ENCODE measurements at places on chromosomes 16 and 17.

DNA sequence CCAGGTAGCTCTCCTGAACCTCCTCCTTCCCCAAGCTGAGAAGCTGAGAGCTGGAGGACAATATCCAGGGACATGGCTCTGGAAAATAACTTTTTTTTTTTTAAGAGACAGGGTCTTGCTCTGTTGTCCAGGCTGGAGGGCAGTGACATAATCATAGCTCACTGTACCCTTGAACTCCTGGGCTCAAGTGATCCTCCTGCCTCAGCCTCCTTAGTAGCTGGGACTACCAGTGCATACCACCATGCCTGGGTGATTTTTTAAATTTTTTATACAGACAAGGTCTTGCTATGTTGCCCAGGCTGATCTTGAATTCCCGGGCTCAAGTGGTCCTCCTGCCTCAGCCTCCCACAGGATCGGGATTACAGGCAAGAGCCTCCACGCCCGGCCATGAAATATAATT, 6.2 kb downstream of the SLC46A1 start:
- DNase-seq = no peak

DNA sequence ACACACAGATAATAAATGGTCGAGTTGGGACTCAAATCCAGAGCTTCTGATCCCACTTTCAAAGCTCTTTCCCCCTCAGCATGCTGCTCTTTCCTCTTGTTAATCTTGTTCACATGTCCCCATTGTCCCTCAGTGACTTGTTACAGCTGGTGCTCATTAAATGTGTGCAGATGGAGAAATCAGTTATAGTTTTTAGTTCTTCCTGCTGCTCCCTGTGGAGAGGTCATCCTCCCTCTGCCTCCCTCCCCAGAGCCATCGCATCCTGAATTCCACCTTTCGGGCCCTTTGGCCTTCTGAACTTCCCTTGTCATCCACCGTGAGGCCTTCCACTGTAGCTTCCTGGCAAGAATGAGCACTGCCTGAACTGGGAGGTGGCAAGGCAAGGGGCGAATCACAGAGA, 179.6 kb downstream of the WSCD1 start:
- no peak for DNase-seq

GRCh38 chr17:78986048-78986648, 6.4 kb upstream of the LGALS3BP start:
- DNase-seq = no peak

GRCh38 chr16:85557083-85557970, 55.8 kb upstream of the GSE1 start:
- DNase-seq = no peak

DNA sequence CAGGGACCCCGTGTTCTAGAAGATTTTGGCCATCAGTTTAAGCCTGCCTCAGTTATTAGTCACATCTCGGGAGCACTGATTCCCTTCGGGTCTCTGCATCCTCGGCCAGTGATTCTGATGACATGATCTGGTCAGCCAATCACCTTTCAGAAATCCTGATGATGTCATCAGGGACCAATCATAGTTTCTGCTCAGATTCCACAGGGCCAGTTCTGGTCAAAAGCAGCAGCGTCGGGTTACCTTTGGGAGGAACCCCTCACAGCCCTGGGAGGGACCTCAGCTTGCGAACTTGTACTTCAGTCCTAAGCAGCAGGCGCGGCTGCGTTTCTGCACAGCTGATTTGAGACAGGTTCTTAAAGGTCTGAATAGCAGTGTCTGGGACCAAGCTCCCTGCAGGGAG, 13.9 kb downstream of the KDM8 start:
- DNase-seq = no peak

GRCh38 chr16:57824888-57825287, 22.6 kb upstream of the KIFC3 start:
- DNase-seq = no peak

GRCh38 chr16:87570938-87571867, 31.1 kb upstream of the JPH3 start:
- no peak for DNase-seq

DNA sequence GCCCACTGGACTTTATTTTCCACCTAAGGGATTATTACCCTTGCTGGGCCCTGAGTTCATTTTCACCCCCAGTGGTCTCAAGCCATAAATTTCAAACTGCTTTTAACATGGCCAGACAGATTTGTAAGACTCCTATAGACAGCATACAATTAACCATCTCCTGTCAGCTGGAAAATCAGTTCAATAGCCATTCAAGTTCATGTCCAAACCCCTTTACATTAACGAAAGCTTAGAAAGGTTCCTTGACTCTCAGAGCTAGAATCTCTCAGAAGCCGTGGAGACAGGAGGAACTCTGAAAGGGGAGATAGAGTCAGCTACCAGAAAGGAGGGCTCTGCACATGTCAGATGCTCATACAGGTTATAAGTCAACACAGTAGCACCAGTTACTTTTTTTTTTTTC, 23.3 kb downstream of the SOX9 start:
- DNase-seq = no peak

DNA sequence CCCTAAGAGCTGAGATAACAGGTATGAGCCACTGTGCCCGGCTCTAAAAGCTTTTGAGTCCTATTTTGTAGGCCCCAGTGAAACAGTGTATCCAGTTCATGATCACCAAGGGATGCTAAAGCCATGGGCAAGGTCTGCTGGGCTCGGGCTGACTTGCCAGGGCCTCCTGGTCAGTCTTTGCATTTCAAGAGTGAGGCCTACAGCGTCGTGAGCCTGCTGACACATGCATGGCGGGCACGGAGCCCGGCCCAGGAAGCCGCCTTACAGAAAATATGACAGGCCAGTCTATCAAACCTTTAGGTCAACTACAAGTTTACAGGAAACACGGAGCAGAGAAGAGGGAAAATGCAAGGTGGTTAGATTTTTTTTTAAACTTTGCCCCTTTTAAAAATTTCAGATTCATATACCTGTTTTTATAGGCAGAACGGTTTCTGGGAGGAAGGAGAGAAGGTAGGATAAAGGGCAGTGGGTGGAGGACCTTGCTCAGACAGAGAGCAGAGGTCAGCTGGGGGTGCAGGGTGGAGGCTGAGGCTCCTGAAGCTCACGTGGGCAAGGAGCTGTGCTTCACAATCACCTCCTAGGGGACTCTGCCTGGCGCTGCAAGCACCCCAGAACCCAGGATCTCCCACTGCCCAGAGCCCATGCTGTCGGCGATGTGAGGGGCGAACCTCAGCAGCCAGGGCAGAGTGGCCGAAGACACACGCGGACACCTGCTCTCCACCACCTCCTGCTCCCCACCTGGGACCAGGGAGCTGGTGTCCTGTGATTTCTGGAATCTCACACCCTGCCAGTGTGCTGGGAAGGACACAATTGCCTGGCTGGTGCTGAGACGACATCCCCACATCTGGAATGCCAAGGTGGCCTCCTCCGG, 21.3 kb downstream of the C16orf95 start:
- no peak for DNase-seq

GRCh38 chr17:48995304-48995973, 1.7 kb upstream of the IGF2BP1 start:
- DNase-seq = peak; percentile 34

DNA sequence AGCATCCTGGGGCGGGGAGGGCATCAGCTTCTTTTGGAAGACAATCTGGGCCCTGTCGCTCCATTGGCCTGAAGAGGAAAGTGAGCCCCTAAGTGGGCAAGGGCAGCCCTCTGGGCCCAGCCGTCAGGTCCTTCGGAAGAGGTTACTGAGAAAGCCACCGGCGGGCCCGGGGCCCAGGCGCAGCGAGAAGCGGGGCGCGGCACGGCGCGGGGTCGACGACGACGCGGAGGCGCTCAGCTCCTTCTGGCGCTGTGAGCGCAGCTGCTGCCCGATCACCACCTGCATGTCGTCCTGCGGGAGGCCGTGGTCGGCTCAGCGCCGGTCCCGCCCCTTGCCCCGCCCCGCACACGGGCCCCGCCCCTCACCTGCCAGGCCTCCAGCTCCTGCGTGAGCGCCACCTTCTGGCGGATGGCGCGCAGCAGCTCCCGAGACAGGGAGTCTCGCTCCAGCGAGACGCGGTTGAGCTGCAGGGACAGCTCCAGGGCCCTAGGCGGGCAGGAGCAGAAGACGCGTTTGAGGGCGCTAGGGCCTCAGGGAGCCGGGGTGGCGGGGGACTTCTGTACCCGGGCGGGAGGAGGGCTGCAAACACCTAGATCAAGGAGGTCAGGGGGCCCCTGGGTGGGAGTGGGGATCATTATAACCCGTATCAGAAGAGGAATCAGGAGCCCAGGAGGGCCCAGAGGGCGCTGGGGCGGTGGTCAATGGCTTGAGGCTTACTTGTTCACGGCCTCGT, 4.3 kb downstream of the THOC6 start:
- no peak for DNase-seq

DNA sequence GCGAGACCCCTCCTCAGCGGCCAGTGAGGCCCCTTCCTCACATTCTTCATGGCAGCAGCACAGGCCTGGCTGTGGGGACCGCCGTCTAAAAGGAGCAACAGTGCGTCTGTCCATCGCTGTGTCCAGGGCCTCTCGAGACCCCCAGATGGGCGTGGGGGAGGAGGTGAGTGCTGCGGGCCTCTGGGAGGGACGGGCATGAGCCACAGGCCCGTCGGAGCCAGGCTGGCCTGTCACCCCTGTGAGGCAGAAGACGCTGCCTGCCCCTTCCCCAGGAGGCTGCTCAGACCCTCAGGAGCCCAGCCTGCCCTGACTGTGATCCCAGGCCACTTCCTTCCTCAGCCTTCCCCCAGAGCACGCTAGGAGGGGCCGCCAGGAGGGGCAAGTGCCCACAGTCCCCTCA, 2.1 kb upstream of the PYCR1 start:
- DNase-seq = no peak

DNA sequence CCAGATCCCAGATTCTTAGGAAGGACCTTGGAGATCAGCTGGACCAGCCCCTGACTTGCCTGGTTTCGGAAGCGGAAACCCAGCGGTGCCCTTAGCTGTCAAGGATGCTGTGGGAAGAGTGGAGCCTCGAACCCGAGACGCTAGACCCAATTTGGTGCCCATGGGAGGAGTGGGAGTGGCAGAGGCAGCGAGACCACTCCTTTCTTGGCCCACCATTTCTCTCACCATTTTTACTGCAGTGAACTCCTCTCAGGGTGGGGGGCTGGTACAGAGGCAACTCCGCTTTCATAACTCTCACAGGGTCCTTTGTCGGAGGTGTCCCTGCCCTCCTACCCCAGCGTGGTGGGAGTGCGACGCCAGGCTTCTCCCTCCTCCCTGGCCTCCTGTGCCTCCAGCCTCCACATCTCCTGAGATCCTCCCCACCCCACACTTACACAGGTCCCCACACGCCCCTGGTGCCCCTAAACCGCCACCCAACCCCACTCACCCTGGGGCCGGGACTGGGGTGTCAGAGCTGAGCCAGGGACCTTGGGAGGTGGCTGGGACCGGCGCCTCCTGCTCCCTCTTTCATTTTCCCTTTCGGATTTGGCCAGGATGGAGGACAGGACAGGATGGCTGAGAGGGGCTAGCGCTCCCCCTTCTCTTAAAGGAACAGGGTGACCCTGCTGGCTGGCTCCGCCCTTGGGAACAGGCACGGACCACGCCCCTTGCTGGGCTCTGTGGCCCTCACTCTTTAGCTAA, at the start of gene GJD3:
TSS of gene GJD3 (minus strand) at position 617 of the 741 bp plus-strand sequence. CDS start 922 bp downstream, outside the sequence.
- DNase-seq = peak; percentile 79

Measured in vagina (tissue), 2 donors.